Activated naive CD8-positive, alpha-beta T cell treated with anti-CD3 and anti-CD28 coated beads, Interleukin-2, amount 50 U/mL, for 16 hours (primary cell): ENCODE measurements at places on chromosomes 16 and 17.

GRCh38 chr16:17784073-17784472 lies 313.3 kb upstream of the XYLT1 start:
- no peak for DNase-seq

DNA sequence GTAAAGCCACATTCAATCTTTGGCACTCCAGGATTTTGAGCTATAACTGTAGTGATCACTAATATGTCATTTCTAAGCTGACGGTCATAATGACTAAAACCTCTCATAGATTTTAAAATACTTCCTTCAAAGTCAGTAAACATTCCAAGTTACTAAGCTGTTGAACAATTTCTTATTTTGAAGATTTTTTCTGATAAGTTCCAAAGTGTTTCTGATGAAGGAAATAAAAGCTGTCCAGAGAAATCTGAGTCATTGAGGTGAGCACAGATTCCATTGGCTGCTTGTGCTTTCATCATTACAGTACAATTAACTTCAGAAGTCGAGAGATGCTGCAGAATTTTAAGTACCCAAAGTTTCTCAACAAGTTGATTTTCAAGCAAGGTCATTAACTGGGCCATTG lies 23.9 kb downstream of the NLRC5 start:
- DNase-seq = no peak

GRCh38 chr17:77498091-77498741 lies 357.4 kb downstream of the SEC14L1 start:
- no peak for DNase-seq

- DNase-seq = no peak
These were observed 16.6 kb downstream of the MYH3 start for GRCh38 chr17:10640475-10640874.

DNA sequence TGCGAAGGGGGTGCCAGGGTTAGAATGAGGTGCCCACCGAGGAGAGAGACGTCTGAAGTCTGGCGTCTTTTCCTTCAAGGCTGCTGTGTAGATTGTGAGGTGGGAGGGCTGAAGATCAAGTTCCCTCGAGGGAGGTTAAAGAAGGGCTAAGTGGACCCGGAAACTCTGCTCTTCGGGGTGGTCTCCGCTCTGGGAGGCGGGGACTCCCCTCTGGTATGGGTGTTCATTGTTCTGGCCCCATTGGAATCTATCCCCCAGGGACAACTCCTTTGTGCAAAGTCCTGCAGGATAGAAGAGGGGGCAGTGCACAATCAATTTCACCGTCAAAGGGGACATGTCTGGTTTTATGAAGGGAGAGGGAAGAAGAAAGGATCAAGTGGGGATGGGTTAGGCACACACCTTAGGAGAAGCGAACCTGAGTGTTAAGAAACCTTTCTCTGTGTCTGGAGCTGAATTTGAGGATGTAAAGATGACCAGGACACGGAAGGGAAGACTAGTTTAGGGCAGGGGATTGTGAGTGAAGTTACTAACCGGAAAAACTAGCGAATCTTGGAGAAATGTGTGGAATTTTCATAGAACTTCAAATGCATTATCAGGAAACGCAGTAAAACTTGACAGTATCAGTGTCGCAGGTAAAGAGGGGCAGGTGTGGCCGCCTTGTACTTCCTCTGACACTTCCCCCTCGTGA lies 809 bp upstream of the RAB34 start:
- DNase-seq = no peak

GRCh38 chr16:49876716-49877129 lies 20.8 kb upstream of the ZNF423 start:
- no peak for DNase-seq
